ENCODE measurements at places on chromosomes 13 and 19.
A peak's percentile ranks its signal among the peaks of the same experiment; 100 is the strongest.

DNA sequence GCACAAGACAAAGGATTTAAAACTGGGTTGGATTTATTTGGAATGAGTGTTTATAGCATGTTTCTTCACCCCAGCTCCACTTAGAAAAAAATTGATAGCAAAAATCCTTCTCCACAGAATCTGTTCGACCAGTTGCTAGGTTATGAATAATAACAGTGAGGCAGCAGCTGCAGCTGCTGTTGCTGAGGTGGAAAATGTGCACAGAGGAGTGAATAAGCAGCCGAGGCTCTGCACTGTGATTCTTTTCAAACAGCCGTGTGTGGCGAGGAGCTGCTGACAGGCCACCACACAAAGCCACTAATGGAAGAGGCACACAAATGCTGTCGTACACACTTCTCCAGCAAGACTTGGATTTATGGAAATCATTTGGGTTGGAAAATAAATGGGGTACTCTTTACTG is 6.4 kb upstream of the RASL11A start:
- DNase-seq: no peak

- DNase-seq: no peak
These were observed 41.3 kb downstream of the ALOX5AP start for GRCh38 chr13:30776661-30777060.

- no peak for DNase-seq
These were observed 6.5 kb downstream of the DOT1L start for GRCh38 chr19:2170219-2170618.

DNA sequence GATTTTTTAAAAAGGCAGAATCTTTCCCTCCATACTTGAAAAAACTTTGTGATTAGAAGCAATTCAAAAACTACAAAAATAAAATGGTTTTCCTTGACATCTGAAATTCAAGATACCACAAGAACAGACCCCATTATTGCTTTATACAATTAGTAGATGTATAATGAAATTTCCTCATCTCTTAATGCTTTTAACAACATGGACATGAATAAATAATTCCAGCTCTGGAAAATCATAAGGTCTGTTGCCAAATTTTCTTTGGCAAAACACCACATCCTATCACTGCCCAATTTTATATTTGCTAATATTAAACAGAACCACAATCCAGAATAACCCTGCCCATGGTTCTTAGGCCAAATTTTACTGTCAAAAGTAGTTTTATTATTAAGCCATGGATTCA is 1543.6 kb upstream of the MIR17HG start:
- DNase-seq: no peak

DNA sequence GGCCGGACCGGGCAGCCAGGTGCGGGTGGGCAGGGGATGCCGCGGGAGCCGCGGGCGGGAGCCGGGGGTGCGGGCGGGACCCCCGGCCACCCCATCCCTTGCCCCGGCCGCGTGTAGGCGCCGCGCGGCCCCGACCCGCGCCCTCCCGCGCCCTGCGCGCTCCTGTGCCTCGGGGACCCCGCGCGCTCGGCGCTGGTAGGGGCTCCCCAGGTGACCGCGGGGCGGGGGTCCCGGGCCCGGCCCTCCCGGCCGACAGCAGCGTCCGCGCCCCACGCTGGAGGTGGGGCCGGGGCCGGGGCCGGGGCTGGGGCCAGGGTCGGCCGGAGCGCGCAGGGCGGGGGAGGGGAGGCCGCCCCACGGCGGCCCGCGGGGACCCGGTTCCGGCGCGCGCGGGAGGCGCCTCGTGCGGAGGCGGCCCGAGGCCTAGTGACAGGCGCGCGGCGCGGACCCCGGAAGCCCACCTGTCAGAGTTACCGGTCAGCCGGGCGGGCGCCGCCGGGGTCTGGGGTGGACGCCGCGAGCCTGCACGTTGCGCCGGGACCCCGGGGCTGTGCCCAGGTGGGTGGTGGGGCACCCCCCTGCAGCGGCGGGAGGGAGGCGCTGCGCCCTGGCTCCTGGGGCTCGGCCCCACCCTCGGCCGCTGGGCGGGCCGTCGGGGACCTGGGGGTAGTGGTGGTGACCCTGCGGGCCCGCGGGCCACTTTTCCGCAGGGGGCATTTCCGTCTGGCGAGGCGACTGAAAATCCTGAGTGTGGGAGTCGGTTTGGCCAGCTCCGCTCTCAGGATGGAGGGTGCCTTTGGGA is 518 bp downstream of the TFDP1 start:
- no peak for DNase-seq

DNA sequence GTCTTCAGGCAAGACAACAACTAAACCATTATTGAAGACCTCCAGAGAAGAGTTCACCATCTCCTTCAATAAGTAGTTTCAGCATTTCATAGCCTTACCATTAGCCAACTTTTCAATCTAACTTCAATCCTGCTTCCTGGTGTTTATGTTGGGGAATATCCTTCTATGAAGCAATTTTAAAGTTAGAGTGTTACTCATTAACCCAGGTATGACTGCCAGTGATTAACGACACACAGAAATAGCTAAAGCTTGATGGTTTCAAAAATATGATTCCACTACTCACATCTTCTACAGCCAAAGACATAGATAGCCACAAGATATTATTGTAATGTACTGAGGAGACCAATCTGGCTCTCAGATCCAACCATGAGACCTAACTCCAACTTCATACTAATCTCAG is 403.2 kb downstream of the EFNB2 start:
- DNase-seq: no peak

GRCh38 chr13:92537471-92537870 is 689.1 kb upstream of the GPC6 start:
- no peak for DNase-seq

- DNase-seq: no peak
These were observed 361.5 kb downstream of the ENOX1 start for GRCh38 chr13:43425234-43425633.

- DNase-seq: no peak
These were observed 31.7 kb downstream of the IER2 start for GRCh38 chr19:13181747-13182388.

DNA sequence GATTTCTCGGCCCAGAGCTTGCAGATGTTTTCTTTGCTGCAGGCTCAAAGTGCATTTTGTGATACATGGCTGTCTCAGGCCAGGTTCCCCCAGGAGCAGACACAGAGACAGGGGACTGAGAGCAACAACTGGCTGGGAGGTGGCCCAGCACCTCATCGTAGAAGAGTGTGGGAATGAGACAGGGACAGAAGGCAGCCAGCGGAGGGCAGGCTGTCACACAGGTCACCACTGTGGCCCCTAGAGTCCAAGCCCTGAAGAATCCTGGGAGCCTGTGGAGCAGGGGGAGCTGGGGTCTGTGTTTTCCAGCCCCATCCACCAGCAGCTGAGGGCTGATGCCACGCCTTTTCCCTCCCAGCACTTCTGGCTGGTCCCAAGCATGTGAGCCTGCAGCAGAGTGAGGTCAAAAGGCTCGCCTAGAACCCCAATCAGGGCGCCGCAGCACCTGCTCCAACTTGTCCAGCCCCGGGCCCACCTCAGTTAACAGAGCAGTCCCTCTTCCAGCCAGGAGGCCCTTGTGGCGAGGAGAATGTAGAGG is 723.8 kb downstream of the UQCRFS1 start:
- no peak for DNase-seq

GRCh38 chr13:106350208-106350607 is 185.3 kb downstream of the EFNB2 start:
- peak; percentile 33 for DNase-seq

- no peak for DNase-seq
These were observed 1.5 kb upstream of the CEBPA start for GRCh38 chr19:33303791-33304345.

- DNase-seq: no peak
These were observed 21.9 kb downstream of the LCP1 start for GRCh38 chr13:46160065-46160464.

DNA sequence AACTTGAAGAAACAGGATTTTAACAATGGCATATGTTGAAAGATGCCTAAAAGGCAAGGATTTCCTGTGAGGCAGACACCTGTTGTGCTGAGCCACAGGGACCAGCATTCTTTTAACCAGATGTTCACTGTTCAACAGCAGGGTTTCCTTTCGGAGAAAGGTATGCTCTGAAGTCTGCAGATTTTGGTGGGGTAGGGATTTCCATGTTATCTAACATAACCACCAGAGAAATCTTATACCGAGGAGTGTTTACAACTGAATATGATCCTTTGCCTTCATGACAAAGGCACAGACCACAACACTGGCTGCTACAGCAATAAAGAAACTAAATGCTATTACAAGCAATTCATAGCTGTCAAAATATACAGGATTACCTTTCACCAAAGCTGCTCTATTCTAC is 48.1 kb downstream of the MPHOSPH8 start:
- DNase-seq: no peak

DNA sequence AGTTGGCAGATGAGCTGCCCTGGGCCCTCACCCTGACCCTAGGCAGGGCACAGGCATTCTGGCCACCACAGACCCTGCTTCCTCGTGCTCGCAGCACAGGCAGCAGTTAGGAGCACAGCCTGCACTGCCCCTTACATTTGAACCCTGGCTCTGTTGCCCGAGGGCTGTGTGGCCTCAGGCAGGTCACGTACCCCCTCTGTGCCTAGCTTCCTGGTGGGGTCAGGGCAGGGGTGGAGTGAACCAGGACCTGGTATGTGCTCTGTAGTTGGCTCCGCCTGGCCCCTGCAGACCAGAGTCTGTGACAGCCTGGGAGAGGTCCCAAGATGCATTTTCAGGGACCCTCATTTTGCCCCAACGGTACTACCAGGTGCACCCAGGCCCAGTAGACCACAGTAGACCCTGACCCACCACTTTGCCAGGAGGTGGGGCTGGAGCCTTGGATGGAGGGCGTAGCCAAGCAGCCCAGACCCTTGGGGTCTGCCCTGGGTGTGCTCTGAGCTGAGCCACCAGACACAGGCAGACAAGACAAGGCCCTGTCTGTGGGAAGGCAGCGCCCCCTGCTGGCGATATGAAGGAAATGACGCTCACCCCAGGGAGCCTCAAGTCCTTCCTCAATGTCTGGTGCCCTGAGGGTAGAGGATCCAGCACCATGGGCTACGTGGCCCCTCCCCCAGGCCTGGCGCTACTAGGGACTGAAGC is 9.1 kb downstream of the LYL1 start:
- DNase-seq: peak; percentile 82

- DNase-seq: no peak
These were observed 48.8 kb downstream of the BICRA start for GRCh38 chr19:47657719-47658118.

GRCh38 chr13:98201984-98202383 is 24.9 kb upstream of the RNF113B start:
- DNase-seq: no peak

GRCh38 chr13:34179481-34179880 is 361.5 kb downstream of the RFC3 start:
- DNase-seq: no peak

GRCh38 chr13:23615395-23616081 is 45.3 kb downstream of the TNFRSF19 start:
- DNase-seq: no peak

DNA sequence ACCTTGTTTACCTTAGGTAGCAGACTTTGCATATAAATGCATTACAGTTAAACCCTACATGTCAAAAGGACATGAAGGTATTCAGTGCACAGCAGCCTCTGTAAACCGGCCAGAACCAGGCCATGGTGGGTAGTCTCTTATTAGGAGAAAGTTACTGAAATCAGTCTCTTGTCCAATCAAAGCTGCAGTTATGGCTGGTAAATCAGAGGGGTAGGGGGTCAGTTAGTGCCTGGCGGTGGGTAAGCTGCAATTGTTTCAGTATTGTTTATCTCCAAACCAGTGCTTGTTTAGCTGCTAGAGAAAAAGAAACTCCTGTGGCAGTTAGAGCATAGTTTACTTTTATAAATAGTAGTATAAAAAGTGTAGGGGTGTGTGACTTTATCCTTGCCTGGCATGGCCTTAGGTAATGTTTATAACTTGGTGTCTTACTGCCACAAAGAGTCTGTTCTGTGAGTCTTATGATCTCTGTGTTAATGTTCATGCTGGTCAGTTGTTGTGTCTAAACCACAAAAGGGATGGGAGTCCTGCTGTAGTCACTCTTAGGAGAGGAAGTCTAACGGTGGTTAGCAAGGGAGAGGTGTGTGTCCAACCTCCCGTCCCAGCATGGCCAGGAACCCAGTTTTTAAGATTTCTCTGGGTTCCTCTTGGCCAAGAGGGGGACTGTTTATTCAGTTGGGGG is 28.0 kb downstream of the CHST8 start:
- no peak for DNase-seq

DNA sequence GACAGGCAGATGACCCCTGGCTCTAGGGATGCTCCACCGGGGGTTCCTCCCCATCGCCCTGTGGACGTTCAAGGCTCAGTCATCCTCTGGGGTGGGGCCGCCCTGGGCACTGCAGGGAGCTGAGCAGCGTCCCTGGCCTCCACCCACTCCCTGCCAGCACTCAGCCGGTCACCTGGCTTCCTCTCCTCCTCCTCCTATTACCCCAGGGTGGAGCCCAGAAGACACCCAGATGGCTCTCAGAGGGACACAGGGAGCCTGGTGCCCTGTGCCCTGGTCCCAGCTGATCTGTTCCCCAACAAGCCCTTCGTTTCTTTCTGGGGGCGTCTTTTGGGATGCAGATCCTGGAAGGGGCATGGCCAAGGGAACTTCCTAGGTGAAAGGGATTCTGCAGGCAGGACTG is 3.7 kb upstream of the MKNK2 start:
- DNase-seq: no peak

GRCh38 chr19:33085570-33086128 is 4.7 kb downstream of the GPATCH1 start:
- no peak for DNase-seq

- no peak for DNase-seq
These were observed 925.9 kb upstream of the SLITRK6 start for GRCh38 chr13:86725105-86725504.

- DNase-seq: no peak
These were observed 43.0 kb upstream of the LRCH1 start for GRCh38 chr13:46509981-46510380.

DNA sequence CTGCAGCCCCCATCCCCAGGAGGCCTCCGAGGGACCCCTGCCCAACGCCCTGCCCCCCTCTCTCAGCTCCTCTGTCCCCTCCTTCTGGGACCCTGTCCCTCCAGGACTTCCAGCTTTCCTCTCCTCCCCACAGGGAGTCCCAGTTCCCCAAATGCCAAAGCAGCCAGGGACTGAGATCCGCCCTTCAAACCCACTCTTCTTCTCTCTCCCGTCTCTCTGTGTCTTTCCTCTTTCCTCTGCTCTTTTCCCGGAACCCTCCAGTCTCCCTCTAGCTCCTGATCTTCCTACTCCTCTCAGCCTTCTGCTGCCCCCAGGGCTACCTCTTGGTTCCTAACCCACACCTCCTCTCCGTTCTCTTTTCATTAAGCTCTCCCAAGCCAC is 377 bp downstream of the CA11 start:
- DNase-seq: peak; percentile 56
